Large intestine (tissue), 12 donors: ENCODE measurements at places on chromosomes 12 and 14. TPM values are rescaled to one million over a fixed set of nuclear protein-coding genes. Genes with fewer than 3 reads are reported as not detected.

DNA sequence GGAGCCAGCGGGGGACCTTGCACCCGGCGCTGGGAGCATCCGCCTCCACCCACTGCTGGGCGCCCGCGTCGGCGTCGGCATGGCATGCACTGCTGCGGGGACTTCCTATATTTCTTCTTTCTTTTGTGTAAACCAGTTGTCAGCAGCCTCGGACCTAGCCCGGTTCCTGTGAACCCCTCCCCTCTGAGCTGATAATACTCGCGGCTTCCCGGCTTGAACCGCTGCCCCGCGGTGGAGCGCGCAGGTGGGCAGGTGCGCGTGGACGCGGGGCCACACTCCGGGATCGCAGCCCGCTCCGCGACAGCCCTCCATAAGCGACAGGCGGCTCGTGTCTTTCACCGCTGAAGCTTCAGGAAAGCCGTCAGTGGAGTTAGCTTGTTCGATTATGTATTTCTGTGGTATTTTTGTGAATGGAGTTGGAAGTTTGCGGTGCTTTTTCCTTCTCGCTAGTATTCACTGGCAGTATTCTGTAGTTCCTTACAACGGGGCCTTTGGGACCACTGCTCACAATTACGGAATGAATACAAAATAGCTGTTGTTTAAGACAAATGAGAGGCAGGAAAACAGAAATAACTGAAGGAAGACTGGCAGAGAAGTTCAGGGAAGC, 870 bp downstream of the BMAL2 start:
- H3K27me3 ChIP-seq = peaks cover 15% of the 10 kb centered on the region
- DNase-seq = peak; percentile 67
- peaks cover 5% of the 10 kb centered on the region for H3K4me1 ChIP-seq
- no peaks in the 10 kb centered on the region for H3K36me3 ChIP-seq
- peak overlapping the region; percentile 30 for H3K27ac ChIP-seq
- H3K4me3 ChIP-seq = peak overlapping the region; percentile 56

DNA sequence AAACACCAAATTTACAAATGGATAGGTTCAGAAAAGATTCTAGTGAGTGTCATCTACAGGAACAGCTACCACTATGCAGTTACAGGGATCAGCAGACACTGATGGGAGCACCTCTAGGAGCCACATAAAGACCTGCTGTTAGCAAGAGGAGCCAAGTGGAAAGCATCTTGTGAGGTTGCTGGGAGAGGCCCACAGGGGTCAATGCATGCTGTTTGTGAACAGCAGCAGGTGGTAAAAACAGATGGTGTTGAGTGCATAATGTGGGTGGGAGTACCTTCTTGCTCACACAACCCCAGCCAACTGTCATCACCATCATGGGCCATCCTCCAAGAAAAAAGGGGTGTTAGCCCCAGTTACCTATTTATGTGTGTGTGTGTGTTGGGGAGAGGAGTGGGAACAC, 215.2 kb upstream of the SSTR1 start:
- no peaks in the 10 kb centered on the region for H3K4me1 ChIP-seq
- no peak for DNase-seq
- H3K36me3 ChIP-seq = no peaks in the 10 kb centered on the region
- H3K27ac ChIP-seq = no peak overlapping the region
- H3K27me3 ChIP-seq = no peaks in the 10 kb centered on the region

- no peak overlapping the region for H3K4me3 ChIP-seq
- no peaks in the 10 kb centered on the region for H3K36me3 ChIP-seq
- H3K27ac ChIP-seq = no peak overlapping the region
- no peak for DNase-seq
These were observed 36.7 kb downstream of the SPATS2 start for GRCh38 chr12:49403971-49404450.

DNA sequence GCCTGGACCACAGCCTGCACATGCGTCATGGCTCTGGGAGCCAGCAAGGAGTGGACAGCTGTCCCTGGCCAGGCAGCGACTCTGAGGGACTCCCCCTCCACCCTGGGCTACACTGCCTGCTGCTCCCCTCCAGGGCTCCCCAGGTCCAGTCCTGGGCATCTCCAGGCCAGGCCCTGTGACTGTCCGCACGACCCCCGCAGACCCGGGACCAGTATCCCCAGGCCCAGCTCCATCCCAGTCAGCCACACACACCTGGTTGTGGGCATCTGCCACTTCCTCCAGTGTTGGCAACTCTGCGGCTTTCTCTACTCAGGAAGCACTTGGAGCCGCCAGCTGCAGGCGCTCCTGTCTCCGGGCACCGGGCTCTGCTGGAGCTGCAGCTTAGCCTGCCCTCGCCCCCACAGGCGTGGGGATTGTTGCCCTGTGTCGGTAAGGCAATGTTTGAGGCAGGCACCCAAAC, 2.4 kb downstream of the ULK1 start:
- peaks cover 13% of the 10 kb centered on the region for H3K36me3 ChIP-seq
- H3K27ac ChIP-seq = peak overlapping the region; percentile 76
- H3K27me3 ChIP-seq = no peaks in the 10 kb centered on the region
- DNase-seq = no peak

TTC6 gene
- 2.1 TPM for polyA plus RNA-seq
